Activated CD4-positive, alpha-beta T cell treated with anti-CD3 and anti-CD28 coated beads, Interleukin-2, amount 10 ng/mL, durations not matched to agents 7 days and 5 days (primary cell): ENCODE measurements at places on chromosomes 11 and 22.
A peak's percentile ranks its signal among the peaks of the same experiment; 100 is the strongest.

DNA sequence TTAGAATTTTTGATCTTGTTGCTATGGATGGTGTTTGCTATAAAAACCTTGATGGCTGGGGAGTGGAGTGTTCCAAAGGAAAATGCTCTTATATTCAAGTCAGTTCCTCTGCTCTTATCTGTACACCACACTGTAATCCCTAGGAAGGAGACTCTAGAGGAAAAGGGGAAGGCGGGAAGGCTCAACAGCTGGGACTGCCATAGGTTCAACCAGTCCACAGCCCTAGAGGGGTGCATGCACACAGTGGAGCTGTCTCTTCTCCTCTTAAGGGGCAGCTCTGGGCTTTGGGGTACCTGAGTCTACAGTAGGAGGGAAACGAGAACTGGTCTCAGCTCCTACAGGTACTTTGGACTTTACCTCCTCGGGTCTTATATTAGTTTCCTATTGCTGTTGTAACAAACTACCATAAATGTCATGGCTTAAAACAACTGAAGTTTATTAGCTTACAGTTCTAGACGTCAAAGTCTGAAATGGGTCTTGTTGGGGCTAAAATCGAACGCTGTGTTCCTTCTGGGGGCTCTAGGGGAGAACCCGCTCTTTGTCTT, 77.2 kb upstream of the ZBED5 start:
- no peak for DNase-seq

GRCh38 chr22:19673660-19674059, 40.6 kb upstream of the SEPTIN5 start:
- no peak for DNase-seq

GRCh38 chr11:125787827-125788226, at the start of gene PATE3:
Gene PATE3 (plus strand): TSS chr11:125788127. CDS start chr11:125788152, 25 bp downstream.
- DNase-seq: no peak

- no peak for DNase-seq
These were observed 16.6 kb downstream of the CAPRIN1 start for GRCh38 chr11:34068111-34068510.

DNA sequence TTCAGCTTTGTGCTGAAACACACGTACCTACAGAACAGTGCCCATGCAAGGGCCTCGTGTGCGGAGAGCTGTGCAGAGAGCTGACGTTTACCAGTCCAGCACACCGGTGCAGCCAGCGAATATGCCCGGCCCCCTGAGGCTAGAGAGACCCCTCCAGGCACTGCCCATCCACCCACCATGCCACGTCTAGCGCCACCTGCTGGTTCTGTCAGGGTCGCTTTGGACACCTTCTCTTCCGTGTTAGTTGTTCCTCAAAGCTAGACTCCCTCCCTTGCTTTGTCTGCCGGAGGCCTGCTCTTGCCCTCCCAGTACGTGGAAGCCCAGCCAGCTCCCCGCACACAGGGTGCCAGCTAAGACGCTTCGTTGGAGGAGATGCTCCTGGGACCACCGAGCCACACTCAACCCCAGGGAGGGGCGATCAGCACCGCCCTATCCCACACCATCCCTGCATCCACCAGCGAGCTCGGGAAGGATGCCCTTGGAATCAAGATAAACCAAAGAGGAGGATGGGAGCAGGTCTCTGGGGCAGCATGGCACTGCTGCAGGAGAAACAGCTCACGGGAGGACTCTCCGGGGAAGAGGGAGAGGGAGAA, 43.4 kb downstream of the CPT1A start:
- peak; percentile 39 for DNase-seq

- DNase-seq: peak; percentile 77
These were observed 912 bp downstream of the PTPRCAP start for GRCh38 chr11:67436459-67437081.

- no peak for DNase-seq
These were observed 202.3 kb downstream of the DSCAML1 start for GRCh38 chr11:117594721-117595120.

GRCh38 chr11:126411971-126412381, 56.5 kb downstream of the ST3GAL4 start:
- no peak for DNase-seq

DNA sequence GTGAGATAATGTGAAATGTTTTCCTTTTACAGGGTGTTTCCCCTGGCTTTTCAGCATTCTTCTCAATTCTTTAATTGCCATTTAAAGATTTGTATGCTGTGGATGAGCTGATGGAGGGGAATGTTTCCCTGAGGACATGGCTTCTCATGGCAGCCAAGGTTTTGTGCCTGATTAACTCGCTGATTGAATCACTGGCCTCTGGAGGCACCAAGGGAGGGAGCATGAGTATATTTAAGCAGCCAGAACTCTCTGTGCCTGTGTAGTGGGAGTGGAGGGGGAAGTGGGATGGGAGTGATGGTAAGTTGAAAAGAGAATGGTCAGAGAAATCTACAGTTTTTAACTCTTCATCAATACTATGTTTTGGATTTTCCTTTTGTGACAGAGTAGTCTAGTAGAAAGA, 88.7 kb downstream of the STIM1 start:
- no peak for DNase-seq

DNA sequence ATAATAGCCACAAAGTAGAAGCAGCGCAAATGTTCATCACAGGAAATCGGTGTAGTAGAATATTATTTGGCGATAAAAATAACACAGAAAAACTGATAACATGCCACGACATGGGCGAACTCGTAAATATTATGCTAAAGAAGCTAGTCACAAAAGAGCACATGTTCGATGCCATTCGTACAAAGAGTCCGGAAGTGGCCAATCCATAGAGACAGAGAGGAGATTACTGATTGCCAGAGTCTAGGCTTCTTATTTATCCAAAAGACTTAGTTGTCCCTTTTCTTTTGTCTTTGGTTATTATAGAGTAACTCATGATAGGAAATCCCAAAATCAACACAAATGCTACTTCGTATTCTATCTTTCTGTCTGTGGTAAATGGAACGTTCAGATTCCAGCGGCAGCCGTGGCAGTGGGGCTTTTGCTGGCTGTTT, 56.5 kb downstream of the MED15 start:
- DNase-seq: no peak

- no peak for DNase-seq
These were observed 17.2 kb upstream of the CD59 start for GRCh38 chr11:33753304-33753967.
